ENCODE measurements at places on chromosomes 7 and 10.

GRCh38 chr7:55249332-55249731 lies 115.8 kb upstream of the LANCL2 start:
- no peak for DNase-seq

- peak; percentile 71 for DNase-seq
These were observed 1.1 kb downstream of the RADIL start for GRCh38 chr7:4882169-4883032.

DNA sequence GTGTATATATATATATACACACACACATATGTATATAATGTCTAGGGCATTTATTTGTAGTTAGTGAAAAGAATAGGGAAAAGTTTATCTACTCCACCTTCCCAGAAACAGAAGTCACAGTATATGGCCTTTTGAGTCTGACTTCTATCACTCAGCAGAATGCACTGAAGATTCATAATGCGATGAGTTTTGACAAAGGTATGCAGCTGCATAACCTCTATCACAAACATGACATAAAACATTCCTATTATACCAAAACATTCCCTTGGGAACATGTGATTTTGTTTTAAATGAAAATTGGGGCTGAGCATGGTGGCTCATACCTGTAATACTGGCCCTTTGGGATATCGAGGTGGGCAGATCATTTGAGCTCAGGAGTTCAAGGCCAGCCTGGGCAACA lies 137.3 kb upstream of the EEPD1 start:
- no peak for DNase-seq

DNA sequence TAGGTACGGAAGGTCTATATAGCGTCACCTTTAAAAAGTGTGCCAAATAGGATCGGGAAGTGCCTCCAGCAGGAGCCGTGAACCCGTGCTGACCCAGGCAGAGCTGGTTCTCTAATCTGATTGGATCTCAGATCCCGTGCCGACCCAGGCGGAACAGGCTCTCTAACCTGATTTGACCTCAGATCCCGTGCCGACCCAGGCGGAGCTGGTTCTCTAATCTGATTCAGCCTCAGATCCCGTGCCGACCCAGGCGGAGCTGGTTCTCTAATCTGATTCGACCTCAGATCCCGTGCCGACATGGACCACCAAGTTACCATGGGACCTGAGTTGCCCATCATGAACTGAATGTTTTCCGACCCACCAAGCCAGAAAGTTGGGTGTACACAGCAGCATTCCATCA lies 463.9 kb downstream of the PTPRN2 start:
- no peak for DNase-seq

DNA sequence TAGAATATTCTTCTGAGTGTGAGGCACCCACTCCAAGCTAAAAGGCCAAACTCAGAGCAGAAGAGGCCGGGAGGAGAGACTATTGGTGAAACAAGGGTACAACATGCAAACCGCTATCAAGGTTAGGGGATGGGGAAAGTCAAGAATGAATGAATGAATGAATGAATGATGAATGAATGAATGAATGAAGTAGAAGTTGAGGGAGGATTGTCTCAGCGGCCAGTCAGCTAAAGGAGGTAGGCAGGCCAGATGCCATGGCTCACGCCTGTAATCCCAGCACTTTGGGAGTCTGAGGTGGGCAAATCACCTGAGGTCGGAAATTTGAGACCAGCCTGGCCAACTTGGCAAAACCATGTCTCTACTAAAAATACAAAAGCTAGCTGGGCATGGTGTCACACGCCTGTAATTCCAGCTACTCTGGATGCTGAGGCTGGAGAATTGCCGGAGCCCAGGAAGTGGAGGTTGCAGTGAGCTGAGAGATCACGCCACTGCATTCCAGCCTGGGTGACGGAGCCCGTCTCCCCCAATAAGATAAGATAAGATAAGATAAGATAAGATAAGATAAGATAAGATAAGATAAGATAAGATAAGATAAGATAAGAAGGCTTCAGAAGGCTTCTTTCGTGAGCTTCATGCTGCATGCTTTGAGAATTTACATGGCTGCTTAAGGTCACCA lies 250.8 kb downstream of the CCDC3 start:
- no peak for DNase-seq

- no peak for DNase-seq
These were observed 58.1 kb downstream of the INSIG1 start for GRCh38 chr7:155355745-155356144.

GRCh38 chr7:116317907-116318306 lies 107.6 kb downstream of the TES start:
- DNase-seq: no peak

- no peak for DNase-seq
These were observed 4.7 kb downstream of the FAS start for GRCh38 chr10:88995156-88995876.

- no peak for DNase-seq
These were observed 38.3 kb downstream of the AHCYL2 start for GRCh38 chr7:129263168-129263567.

DNA sequence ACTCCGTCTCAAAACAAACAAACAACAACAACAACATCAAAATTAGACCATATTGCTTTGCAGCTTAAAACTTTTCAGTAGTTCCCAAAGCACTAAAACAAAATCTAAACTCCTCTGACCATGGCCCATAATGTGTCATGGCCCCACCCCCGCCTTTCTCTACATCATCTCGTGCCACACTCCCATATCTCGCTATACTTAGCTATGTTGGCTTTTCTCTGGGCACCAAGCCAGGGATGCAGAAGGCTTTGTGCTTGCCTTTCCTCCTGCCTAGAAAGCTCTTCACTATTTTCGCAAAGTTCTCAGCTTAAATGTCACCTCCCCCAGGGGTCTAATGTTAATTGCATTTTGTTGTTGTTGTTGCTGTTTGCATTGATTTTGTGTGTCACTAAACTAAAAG lies 15.1 kb upstream of the SLC16A12 start:
- no peak for DNase-seq

DNA sequence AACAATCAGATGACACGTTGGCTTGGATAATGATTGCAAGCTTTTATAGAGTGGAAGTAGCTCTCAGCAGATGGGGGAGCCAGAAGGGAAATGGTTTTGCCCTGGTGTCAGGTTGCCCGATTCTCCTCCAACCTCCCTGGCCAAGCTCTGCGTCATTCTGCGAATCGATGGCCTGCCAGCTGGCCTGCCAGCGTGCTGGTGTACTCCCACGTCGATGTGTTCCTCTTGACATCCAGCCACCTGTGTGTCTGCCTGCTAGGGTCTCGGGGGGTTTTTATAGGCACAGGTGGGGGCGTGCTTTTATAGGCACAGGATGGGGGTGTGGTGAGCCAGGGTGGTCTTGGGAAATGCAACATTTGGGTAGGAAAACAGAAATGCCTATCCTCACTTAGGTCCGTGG lies 4.6 kb downstream of the NET1 start:
- DNase-seq: peak; percentile 42

- no peak for DNase-seq
These were observed 21.3 kb upstream of the HERPUD2 start for GRCh38 chr7:35716038-35716803.

- DNase-seq: peak; percentile 72
These were observed at the start of gene STEAP4 for GRCh38 chr7:88306590-88307048. TSS of gene STEAP4 (minus strand) at chr7:88306894. CDS start at chr7:88284269, 22,625 bp downstream.

DNA sequence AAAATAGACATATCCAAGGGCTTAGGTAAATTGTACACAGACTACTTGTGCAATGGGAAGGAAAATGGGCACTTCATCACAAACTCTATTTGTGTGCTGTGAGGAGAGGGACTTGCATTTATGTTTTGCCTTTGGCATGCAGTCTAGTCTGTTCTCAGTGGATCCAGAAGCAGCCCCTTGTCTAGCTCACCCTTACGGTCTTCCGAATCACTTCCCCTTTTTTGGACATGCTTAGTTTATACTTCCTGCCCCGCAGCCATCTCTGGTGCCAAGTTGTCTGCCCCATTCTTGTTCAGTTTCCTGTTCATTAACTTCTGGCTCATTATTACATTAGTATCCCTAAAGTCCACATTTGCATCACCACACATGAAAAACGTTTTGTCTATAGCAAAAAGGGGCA lies 161.6 kb downstream of the NRCAM start:
- DNase-seq: no peak

DNA sequence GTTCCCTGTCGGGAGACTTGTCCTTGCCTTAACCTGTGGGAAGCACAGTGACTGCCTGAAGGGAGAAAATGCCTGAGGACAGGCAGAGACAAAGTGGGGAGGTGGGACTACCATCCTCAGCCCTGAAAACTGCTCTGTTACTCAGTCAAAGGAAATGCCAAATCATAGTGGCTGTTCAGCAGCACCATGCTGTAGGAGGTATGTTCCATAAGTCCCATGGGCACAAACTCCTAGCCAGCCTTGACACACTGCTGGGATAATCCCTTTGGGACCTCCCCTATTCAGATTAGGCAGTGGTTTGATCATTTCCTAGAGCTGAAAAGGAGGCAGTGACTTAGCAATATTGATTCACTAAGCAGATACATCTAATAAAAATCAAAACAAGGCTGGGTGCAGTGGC lies 80.1 kb downstream of the MCU start:
- no peak for DNase-seq

DNA sequence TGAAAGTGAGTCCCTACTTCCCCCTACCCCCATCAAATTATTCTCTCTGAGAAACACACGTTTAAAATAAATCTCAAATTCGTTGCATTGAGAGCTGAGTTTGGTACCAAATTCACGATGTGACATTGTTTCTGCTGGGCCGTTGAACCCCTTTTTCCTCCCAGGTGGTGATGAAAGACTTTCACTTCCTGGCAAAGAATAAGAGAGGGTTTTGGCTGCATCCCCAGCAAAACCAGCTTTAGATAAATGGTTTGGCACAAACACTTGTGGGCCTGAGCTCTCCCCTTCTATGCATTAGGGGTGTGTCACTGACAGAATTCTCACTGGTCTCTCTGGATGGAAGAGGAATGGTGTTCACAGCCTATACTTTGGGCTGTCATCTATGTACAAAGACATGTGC lies 8.8 kb upstream of the DNTT start:
- DNase-seq: no peak

DNA sequence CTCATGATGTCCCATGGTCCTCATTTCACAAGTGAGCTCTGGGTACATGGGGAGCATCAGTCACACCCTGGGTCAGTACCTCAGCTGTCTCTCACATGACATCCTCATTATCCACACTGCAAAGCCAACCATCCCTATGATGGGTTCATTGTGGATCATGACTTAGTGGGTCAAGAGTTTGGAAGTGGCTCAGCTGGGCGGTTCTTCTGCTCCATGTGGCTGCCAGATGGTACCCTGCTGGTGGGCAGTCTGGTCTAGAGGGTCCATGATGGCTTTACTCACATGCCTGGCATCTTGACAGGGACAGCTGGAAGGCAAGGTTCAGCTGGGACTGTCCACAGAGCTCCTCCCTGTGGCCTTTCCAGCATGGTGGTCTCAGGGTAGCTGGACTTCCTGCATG lies 19.1 kb upstream of the PSMG3 start:
- no peak for DNase-seq

DNA sequence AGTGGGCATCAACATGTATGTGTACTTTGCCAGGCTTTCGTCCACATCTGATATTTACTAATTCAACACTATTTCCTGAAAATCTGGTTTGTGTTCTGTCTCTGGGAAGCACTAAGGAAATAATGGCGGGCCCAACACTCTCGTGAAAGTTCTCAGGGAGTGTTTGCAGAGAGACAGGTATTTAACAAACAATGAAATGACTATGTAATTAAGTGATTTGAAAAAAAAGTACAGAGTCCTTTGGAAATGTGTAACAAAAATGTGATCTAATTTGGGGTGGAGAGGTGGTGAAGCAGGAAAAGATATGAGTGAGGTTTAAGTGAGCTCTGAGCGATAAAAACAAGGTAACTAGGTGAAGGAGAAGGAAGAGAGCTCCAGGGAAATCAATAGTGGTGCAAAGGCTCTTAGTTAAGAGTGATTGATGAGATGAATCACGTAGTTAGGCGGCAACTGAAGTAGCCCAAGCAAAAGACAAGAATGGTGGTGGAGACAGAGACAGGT lies 95.3 kb upstream of the DNAJB12 start:
- DNase-seq: no peak

DNA sequence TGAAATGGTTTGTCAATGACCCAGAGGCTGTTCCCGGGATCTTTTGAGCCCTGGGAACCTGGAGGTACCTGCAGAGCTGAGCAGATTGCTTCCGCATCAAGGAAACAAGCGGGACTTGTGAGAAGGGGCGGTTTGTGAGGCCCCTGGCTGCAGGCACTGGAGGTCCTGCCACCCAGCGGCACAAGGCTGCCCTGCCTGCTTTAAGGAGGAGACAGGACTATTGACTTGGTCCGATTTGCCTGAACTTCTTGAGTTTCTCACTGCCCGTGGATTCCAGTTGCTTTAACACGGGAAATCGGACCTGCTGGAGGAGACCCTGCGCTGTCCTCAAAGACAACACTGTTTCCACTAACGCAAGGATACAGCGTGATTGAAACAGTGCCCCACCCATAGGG lies 130.1 kb downstream of the DNAJB6 start:
- DNase-seq: peak; percentile 50

- no peak for DNase-seq
These were observed 238.6 kb downstream of the COBL start for GRCh38 chr7:51077987-51078370.

DNA sequence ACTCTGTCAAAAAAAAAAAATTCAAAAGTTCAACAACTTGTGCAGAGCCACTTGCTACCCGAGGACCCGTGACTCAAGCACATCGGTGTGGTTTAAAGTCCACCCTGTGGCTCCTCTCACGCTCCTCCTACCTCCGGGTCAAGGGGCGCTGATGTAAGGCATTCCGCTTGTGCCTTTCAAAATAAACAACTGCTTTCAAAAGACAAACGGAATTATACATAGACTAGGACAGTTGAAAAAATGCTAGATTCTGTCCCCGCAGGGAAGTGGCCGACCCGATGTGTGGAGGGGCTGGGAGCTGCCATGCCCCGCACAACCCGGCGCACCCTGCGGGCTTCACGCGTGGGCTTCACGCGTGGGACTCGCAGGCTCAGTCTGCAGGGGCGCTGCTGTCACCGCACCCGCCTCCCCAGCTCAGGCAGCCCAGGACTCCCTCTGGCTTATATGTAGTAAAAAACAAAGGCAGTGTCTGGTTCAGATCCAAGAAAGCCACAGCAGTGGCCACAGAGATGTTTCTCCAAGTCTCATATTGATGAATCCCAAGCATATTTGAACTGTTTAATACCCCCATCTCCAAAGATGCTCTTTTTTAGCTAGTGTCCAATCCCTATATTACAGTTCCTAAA lies 239.7 kb upstream of the INHBA start:
- peak; percentile 32 for DNase-seq

DNA sequence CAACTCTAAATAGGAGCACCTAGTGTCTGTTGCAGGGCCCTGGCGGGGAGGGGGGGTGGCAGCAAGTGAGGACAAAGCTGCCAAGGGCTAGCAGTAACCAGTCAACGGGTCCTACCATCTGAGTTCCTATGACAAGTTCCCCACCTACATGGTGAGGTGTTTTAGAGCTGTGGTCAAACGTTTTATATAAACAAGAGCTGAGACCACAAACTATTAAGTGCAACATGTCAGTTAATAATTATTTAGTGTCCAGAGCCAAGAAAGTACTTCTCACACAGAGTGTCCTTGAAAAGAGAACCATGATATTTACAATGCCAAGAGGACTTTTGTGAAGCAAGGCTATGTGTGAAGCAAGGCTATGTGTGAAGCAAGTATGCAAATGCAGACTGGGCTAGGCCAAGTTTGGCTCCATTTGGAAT lies 434.7 kb downstream of the TNS3 start:
- DNase-seq: no peak

- no peak for DNase-seq
These were observed 24.3 kb upstream of the LARP4B start for GRCh38 chr10:955820-956217.

All from H9 (cell line).